Stimulated activated CD8-positive, alpha-beta memory T cell treated with anti-CD3 and anti-CD28 coated beads, Interleukin-7, amount 100 ng/mL, for 1 hour (primary cell): ENCODE measurements at places on chromosomes 4 and X.
A peak's percentile ranks its signal among the peaks of the same experiment; 100 is the strongest.

DNA sequence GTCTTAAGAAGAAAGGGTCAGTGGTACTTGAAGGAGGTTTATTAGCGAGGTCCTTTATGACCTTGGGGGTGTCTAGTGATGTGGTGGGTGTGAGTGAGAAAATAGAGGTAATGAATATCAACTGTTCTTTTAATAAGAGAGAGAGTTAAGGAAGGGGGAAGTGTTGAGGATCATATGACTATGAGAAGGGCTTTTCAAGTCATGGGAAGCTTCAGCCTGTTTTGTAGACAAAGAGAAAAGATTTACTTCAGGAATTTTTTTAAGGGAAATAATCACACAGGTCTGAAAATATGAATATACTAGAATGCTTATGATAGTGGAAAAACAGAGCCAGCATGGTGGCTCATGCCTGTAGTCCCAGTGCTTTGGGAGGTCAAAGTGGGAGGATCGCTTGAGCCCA is 41.3 kb upstream of the MTMR1 start:
- no peak for DNase-seq

GRCh38 chrX:153657161-153657560 is 10.2 kb downstream of the DUSP9 start:
- no peak for DNase-seq

GRCh38 chrX:68834371-68835103 is 5.7 kb downstream of the EFNB1 start:
- DNase-seq: no peak

DNA sequence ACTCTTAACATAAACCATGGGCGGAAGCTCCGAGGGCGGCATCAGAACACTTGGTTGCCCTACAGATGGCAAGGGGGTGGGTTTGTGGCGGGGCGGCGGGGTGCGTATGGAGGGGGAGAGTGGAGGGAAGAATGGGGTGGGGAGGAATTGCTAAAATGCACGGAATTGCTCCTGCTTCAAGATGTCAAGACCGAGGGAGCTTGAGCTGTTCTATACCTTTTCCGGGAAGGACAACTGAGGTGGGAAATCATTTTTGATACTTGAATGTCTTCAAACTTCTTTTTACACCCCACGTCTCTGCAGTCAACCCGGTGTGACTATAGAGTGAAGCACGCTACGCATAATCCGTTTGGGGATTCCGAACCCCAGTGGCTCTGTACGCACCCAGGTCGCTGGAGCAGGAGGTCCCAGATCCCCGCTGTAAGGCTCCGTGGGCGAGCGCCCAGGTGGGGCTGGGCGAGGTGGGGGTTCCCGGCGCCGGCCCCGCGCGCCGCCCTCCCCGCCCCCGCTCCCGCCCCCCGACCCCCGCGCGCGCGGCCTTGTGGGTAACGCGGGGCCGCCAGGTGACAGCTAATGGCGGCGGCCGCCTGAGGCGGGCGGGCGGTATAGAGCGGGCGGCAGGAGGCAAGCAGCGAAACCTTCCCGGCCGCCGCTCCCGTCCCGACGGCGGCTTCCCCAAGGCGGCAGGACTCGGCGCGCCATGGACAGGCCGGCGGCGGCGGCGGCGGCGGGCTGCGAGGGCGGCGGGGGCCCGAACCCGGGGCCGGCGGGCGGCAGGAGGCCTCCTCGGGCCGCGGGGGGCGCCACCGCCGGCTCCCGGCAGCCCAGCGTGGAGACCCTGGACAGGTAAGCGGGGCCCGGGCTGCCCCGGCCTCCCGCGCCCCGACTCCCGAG is at the start of gene MTMR1:
TSS of gene MTMR1 (plus strand) at position 566 of the 894 bp plus-strand sequence. CDS start at position 701, 135 bp downstream.
- DNase-seq: peak; percentile 20

GRCh38 chr4:73821325-73821724 is 15.2 kb upstream of the CXCL6 start:
- no peak for DNase-seq

DNA sequence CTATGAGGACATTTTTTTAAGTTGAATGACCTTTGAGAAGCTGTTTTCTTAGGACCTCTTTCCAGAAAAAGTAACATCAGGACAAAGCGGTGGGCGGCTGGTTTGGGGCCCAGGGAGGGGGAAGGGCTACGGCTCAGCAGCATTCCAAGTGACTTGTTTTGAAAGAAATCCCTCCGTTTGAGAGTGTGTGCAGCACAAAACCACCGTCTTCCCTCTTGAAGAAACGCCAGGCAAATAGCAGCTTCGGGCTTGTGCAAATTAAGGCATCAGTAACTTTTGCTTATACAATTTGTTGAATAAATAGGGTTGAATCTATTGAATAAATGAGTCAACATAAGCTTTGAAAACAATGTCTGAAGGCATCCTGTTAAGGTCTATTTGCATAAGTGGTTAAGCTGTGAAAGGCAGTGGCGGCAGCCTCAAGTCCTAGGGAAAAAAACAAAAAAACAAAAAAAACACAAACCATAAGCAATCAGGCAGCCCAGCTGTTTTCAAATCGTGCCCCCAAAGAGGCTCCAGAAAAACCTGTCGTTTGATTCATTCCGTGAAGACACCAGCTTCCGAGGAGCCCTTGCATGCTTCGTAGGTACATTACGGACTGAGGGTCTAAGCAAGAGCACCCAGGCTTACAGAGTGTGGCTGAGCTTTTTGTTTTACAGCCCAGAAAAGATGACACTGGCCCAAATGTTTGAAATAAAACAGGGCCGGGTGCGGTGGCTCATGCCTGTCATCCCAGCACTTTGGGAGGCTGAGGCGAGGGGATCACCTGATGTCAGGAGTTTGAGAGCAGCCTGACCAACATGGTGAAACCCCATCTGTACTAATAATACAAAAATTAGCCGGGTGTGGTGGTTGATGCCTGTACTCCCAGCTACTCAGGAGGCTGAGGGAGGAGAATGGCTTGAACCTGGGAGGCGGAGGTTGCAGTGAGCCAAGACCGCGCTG is 103.7 kb downstream of the CRLF2 start:
- DNase-seq: no peak

GRCh38 chr4:132180020-132180427 is 969.1 kb upstream of the PCDH10 start:
- DNase-seq: no peak
